Smooth muscle cell of the pulmonary artery (primary cell): ENCODE measurements at places on chromosomes 5 and 9. TPM values are rescaled to one million over a fixed set of nuclear protein-coding genes. Genes with fewer than 3 reads are reported as not detected.

PCDHA8 gene
- total RNA-seq: 0.07 and 0.26 TPM in 2 replicates

ADAMTS16 gene
- not detected in 2 replicates for total RNA-seq

GABBR2 gene
- total RNA-seq: 0.46 TPM in 1 of 2 replicates, not detected in the other

SLC4A9 gene
- 0.07 TPM in 1 of 2 replicates, not detected in the other for total RNA-seq

BAAT gene
- 0.07 TPM in 1 of 2 replicates, not detected in the other for total RNA-seq

PPP3R2 gene
- not detected in 2 replicates for total RNA-seq

SAXO1 gene
- under 0.01 TPM in 1 of 2 replicates, not detected in the other for total RNA-seq

OTULIN gene
- total RNA-seq: 17.4 and 18.3 TPM in 2 replicates

MEGF10 gene
- under 0.01 and 3.0 TPM in 2 replicates for total RNA-seq
